Psoas muscle (tissue), 8 donors: ENCODE measurements at places on chromosomes 13 and 19. TPM values are rescaled to one million over a fixed set of nuclear protein-coding genes. Genes with fewer than 3 reads are reported as not detected.

DNA sequence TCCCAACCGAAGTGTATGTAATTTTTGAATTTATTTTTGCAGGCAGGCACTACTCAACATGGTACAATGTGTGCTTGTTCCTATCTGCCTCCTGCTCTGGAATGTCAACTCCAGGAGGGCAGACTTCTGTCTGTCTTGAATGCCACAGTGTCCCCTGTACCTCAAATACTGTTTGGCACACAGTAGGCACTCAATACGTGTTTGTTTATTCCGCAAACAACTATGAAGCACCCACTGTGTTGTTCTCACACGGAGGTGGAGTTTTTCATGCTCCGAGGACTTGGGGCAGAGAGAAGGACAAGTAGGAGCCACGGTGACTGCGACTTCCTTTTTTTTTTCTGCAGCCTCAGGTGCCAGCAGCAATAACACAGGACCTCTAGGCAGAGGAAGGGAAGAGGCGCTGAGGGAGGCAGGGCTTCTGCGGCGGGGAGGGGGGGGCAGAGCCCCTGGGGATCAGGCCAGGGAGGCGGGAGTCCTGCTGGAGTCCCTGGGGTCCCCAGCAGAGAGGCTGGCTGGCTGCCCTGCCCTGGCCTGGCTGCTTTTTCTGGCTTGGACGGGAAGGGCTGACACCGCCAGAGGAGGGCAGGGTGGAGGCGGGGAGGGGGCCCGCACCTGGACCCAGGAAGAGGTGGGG is 29.3 kb upstream of the TNFAIP8L1 start:
- no peak overlapping the region for H3K27ac ChIP-seq

LHB gene
- not detected for total RNA-seq

GRCh38 chr19:41649827-41650226 is 23.0 kb upstream of the CEACAM4 start:
- no peaks in the 10 kb centered on the region for H3K36me3 ChIP-seq
- H3K27ac ChIP-seq: no peak overlapping the region
- H3K4me1 ChIP-seq: no peaks in the 10 kb centered on the region
- DNase-seq: no peak
- H3K27me3 ChIP-seq: peaks cover 5% of the 10 kb centered on the region

GRCh38 chr19:38149661-38150061 is 74.4 kb downstream of the DPF1 start:
- H3K36me3 ChIP-seq: no peaks in the 10 kb centered on the region
- H3K4me3 ChIP-seq: no peak overlapping the region
- H3K27ac ChIP-seq: no peak overlapping the region
- no peak for DNase-seq

CBLC gene
- not detected for total RNA-seq

DNA sequence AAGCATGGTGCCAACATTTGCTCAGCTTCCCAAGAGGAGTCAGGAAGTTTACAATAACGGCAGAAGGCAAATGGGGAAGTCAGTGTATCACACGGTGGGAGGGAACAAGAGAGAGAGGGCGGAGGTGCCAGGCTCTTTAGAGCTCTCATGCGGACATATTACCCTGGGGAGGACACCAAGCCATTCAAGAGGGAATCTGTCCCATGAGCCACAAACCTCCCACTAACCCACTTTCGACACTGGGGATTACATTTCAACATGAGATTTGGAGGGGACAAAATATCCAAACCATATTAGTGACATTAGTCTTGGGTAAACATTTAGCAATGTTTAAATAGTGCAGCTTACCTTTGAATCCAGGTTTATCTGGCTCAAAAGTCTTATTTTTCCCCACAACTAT is 69.9 kb downstream of the SLAIN1 start:
- H3K36me3 ChIP-seq: no peaks in the 10 kb centered on the region
- DNase-seq: no peak
- H3K4me1 ChIP-seq: no peaks in the 10 kb centered on the region
- H3K4me3 ChIP-seq: no peak overlapping the region
- no peak overlapping the region for H3K27ac ChIP-seq

- DNase-seq: peak; percentile 87
- no peak overlapping the region for H3K27ac ChIP-seq
- no peaks in the 10 kb centered on the region for H3K27me3 ChIP-seq
- H3K4me1 ChIP-seq: no peaks in the 10 kb centered on the region
Measured at GRCh38 chr13:102317593-102317992, 84.3 kb downstream of the FGF14 start.

ZNF260 gene
- total RNA-seq: 2.5 TPM

GRCh38 chr19:4060621-4061177 is 6.0 kb downstream of the ZBTB7A start:
- peak overlapping the region; percentile 97 for H3K4me3 ChIP-seq
- DNase-seq: no peak
- no peaks in the 10 kb centered on the region for H3K27me3 ChIP-seq

DNA sequence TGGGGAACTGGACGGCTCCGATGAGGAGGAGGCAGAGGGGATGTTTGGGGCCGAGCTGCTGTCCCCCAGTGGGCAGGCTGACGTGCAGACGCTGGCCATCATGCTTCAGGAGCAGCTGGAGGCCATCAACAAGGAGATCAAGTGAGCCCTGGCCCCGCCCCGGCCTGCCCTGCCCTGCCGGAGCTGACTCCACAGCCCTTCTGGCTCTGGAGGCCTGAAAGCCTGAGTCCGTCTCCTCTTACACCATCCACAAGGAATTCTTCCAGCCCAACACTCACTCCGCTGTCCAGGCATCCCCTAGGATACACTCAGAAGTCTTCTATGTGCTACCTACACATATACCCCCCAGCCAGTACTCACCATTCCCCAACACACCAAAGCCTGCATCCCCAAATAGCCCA is 17.4 kb downstream of the PPFIA3 start:
- no peak overlapping the region for H3K4me3 ChIP-seq
- peaks cover 8% of the 10 kb centered on the region for H3K4me1 ChIP-seq
- no peak for DNase-seq
- H3K27ac ChIP-seq: no peak overlapping the region
- H3K27me3 ChIP-seq: no peaks in the 10 kb centered on the region
- H3K36me3 ChIP-seq: no peaks in the 10 kb centered on the region
